ENCODE measurements at places on chromosomes 6 and 20.

- no peak for DNase-seq
Measured at GRCh38 chr6:126698732-126699240, 358.9 kb downstream of the CENPW start.

DNA sequence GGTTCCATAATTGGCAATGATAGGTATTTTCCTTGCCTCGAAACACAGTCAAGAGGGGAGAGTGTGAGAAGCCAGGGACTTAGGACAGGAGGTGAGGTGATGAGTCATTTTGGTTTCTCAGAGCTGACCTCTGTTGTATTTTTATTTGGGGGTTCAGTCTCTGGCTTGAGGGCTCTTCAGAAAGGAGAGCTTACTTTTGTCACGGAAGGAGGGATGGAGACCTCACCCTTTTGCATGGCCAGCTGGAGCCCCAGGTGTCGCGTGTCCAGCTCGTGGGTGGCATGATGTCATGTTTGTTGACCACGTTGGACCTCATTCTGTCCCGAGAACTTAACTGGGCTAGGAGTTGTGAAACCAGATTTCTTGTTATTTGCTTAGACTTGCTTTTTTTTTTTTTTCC is 293.9 kb downstream of the QKI start:
- no peak for DNase-seq

GRCh38 chr6:81906041-81906440 is 153.6 kb upstream of the TENT5A start:
- no peak for DNase-seq

GRCh38 chr6:11379805-11380204 is 147.3 kb upstream of the NEDD9 start:
- no peak for DNase-seq

GRCh38 chr6:150069706-150070105 is 785 bp upstream of the ULBP3 start:
- no peak for DNase-seq

DNA sequence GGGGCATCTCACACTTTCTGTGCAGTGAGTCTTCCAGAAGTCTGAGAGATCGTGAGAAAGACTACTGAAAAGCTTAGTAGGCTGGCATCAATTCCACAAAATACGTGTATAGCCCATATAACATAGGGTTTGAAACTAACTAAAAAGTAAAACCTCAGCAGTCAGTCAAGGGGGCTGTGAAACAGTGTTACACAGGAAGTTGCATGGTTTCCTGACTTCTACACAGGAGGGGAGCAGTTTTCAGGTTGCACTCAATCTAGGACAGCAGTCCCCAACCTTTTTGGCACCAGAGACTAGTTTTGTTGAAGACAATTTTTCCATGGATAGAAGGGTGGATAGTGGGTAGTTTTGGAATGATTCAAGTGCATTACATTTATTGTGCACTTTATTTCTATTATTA is 4.7 kb upstream of the LY86 start:
- DNase-seq = no peak

GRCh38 chr6:142489722-142490610 is 188.2 kb downstream of the ADGRG6 start:
- DNase-seq = no peak

- peak; percentile 75 for DNase-seq
Measured at GRCh38 chr6:125377621-125378020, 75.9 kb upstream of the HDDC2 start.

DNA sequence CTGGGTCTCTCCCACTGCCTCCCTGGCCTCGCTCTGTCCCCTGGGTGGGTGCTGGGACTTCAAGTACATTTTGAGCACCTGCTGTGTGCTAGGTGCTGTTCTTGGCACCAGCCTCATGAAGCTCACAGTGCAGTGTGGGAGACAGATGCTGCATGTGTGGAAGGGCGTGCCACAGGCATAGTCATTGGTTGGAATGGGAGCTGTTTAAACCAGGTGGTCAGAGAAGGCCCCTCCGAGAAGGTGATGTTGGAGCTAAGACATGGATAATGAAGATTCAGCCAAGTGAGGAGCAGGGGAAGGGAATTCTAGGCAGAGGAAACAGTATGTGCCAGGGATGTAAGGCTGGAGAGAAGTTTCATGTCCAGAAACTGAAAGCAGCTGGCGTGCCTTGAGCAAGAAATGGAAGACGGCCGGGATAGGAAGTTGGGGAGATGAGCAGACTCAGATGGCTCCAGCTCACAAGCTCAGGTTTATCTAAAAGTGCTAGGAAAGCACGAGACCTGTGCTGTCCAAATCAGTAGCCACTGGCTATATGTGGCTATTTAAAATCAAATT is 9.9 kb downstream of the LPIN3 start:
- no peak for DNase-seq

DNA sequence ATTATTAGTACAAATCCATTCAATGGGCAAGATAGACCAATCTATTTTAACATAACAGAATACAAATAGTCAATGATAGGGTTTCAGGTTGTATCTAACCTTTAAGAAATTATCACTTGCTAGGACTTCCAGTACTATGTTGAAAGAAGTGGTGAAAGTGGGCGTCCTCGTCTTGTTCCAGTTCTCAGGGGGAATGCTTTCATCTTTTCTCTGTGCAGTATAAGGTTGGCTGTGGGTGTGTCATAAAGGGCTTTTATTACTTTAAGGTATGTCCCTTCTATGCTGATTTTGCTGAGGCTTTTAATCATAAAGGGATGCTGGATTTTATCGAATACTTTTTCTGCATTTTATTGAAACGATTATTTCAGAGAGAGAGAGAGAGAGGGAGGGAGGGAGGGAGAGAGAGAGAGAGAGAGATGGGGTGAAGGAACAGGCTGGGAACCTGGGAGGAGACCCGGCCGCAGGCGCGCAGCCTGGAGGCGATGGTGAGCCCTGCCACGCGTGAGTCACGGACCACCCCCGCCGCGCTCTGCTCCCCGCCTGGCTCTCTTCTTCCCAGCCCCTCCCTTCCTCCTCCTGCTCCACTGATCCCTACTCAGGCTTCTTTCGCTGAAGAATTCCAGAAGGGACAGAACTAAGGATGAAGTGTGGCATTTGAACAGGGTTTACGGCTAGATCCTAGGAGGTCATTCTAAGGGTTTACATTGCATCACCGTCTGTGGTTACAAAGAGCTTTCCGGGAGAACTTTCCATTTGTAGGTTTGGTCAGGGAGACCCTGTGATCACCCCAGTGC is 45.5 kb upstream of the HLA-E start:
- no peak for DNase-seq

GRCh38 chr20:8764344-8764962 is 304.4 kb upstream of the PLCB4 start:
- no peak for DNase-seq

DNA sequence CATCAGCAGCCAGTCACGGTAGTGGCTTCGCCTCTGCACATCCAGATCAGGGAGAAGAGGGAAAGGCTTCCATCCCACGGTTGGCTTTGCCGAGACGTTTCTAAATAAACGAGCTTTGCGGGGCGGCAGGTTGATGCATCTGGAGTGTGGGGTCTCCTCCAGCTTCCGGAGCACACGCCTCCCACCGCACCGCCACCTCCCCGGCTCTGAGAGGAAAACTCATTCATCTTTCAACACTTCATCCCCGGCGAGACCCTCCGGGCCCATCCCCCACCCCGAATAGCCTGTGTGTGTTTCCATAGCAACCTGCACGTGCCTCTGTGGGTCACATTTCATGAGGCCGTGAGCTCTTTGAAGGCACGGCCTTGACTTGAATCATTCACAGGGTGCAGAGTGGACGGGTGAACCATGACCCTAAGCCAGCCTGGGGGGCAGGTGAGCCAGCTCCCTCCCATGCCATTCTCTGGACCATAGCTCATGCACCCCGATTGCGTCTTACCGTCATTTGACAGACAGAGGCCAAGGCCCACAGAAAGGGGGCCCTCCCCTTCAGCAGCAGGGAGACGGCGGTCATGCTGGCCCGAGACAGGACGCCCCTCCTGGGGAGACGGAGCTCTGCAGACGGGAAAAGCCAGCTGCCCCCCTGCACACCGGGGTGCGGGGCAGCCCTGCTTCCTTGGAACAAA is 16.2 kb upstream of the CHRNA4 start:
- no peak for DNase-seq

GRCh38 chr6:142943711-142944123 is 1.3 kb downstream of the HIVEP2 start:
- DNase-seq = no peak

GRCh38 chr6:91490671-91491301 is 903.9 kb upstream of the MAP3K7 start:
- DNase-seq = no peak

- no peak for DNase-seq
Measured at GRCh38 chr20:63394069-63394919, 33.1 kb upstream of the CHRNA4 start.

GRCh38 chr20:51424270-51425117 is 118.0 kb downstream of the NFATC2 start:
- no peak for DNase-seq

- no peak for DNase-seq
Measured at GRCh38 chr20:2463616-2464365, 6.8 kb downstream of the SNRPB start.

- no peak for DNase-seq
Measured at GRCh38 chr6:129016844-129017243, 133.9 kb downstream of the LAMA2 start.

DNA sequence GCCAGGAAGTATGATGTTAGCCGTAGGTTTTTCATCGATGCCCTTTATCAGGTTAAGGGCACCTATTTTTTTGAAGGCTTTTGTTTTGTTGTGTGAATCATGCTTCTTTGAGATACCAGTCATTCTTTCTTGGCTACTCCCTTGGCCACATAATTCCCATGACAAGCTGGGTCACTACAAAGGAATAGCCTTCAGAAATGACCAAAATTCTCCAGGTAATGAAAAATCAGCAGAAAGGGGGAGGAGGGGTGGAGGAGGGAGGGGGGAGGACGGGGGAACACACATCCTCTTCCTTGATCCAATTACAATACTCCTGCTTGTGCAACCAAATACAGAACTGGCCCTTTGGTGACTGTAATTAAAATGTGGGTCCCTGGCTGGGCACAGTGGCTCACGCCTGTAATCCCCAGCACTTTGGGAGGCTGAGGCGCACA is 21.7 kb upstream of the TGM2 start:
- DNase-seq = no peak

GRCh38 chr20:47879771-47880170 is 94.5 kb upstream of the SULF2 start:
- DNase-seq = no peak

GRCh38 chr20:1327241-1327653 is 1.7 kb downstream of the SDCBP2 start:
- no peak for DNase-seq

GRCh38 chr20:32559753-32560380 is 25.3 kb downstream of the NOL4L start:
- DNase-seq = no peak

DNA sequence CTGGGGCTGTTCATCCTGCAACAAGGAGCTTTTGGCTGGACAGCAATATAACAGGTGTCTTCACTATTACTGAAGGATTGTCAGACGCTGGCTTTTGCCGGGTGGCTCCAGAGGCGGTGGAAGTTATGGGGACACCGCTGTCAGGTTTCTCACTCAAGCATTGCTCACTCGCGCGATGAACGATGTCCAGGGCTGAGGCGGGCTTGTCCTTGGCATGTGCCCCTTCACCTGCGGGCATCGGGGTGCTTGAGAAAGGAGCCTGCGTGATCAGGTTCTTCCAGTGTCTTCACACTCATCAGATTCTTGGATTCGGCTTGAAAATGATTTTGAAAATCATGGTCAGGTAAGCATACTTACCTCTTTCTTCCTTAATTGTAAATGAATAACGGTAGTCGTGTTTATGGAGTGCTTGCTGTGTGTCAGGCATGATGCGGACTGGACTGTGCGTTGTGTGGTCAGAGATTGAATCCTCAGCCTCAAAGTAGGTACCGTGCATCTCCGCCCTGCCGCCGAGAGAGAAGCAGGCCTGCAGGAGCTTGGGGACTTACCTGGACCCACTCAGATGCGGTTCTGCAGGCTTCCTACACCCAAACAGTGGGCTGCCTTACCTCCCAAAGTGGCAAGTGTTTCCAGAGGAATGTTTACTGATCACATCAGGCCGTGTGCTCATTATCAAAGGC is 18.3 kb upstream of the PYGB start:
- DNase-seq = no peak

DNA sequence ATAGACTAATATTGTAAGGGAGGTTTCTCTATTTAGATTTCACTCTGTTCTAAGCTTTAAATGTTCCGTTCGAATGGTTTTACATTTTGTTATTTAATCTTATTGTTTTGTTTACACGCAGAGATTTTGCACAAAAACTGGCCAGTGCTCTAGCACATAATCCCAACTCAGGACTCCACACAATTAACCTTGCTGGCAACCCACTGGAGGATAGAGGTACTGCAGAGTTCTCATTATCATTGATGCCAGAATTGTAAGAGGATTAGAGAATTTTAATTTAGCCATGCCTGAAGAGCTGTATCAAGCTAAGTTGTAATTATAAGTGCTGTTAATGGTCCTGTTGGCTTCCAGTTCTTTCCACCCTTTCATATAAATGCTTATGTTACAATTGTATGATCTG is 179.7 kb upstream of the SCGN start:
- no peak for DNase-seq

GRCh38 chr20:57680934-57681914 is 28.6 kb downstream of the PMEPA1 start:
- DNase-seq = no peak

GRCh38 chr6:98928688-98929087 is 19.1 kb downstream of the FBXL4 start:
- DNase-seq = no peak

DNA sequence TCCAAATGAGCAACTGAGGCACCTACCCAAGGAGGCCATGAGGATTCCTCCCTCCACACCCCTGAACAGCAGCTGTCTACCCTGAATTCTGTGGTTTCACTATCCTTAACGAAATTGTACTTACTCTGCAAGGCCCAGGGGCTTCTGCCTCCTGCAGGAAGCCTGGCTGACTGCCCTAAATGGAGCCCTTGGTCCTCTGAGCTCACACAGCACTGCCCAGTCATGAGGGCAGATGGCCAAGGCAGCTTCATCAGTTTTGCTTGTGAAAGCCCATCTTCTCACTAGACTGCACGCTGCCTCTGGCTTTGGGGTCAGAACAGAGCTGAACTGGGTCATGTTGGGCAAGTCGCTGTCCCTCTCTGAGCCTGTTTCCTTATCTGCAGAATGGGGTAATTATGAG is 26.4 kb upstream of the SIRPA start:
- DNase-seq = no peak

DNA sequence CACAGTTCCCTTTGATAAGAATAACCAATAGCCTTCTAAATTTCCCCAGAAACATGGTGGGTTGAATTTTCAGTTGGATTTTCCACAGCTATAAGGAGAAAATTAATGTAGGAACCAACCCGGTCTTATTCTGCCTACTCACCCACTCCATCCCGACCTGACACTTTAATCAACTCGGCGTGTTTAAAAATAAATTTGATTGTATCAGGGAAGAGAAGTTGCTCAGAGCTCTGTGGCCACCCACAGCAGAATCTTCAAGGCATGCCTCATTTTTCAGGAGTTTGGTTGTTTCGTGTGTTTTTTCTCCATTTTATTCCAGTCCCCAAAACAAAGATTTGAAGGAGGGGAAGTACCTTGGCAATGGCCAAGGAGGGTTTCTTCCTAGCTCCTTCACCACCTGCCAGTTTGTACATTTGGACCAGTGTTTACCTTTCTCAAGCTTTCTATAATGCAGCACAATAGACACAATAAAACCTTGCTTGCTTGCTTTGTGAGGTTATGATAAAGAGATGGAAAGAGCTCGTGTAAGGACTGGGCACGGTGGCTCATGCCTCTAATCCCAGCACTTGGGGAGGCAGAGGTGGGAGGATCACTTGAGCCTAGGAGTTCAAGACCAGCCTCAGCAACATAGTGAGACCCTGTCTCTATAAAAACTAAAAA is 297.2 kb upstream of the JARID2 start:
- no peak for DNase-seq

- no peak for DNase-seq
Measured at GRCh38 chr6:137117581-137117980, 55.9 kb downstream of the IL22RA2 start.

GRCh38 chr6:126202707-126203106 is 137.2 kb upstream of the CENPW start:
- DNase-seq = no peak

Measured in fibroblast of skin of left biceps (primary cell).